ENCODE measurements at places on chromosomes 2 and 18.

- no peak for DNase-seq
Measured at GRCh38 chr2:170017860-170018532, 160.0 kb upstream of the MYO3B start.

DNA sequence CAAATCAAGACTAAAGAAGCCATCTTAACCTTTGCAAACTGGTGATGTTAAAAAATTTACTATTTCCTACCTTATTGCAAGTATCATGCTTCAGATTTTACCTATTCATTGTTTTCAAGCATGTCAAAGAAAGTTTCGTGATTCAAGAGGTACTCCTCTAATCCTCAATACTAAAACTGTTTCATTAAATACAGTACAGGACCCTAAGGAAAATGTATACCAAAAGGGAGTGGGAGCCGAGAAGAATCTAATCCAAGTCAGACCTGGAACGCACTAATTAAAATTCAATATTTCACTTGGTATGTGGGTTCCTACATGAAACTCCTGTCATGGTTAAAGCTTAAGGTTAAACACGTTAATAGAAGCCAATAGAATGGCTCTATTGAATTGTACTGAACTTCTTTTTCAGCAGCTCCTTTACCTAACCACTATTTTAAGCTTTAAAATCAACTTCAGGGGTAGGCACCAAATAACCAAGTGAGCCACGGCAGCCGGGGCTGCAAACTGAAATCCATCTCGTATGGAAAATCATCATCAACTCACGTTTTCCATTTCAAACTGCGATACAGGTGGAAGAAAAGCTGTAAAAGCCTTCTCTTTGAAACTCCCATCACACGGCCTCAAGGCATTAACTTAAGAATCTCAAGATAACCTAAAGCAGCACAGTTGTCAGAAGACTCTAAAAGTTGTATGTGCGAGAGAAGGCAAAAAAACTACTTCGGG lies 188.8 kb downstream of the ZEB2 start:
- DNase-seq = no peak

DNA sequence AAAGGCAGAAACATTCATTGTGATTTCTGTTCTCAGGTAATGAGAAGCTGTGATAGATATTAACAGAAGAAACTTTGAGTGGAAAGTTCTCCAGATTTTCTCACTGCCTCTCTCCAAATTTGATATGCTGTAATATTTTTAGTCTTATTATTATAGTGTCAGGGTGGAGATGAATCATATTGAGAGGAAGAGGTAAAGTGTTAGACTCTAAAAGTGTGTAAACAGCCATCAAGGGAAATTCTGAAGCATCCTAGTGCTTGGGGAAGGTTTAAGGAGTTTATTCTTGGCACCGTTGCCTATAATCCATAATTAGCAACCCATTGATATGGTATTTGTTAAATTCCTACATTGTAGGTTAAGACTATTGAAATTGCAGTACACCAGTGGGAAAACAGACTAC lies 104.7 kb upstream of the NABP1 start:
- no peak for DNase-seq

- DNase-seq = no peak
Measured at GRCh38 chr18:25736516-25736915, 353.9 kb downstream of the SS18 start.

- no peak for DNase-seq
Measured at GRCh38 chr2:95053543-95053942, 28.0 kb downstream of the MAL start.

- DNase-seq = no peak
Measured at GRCh38 chr2:43251171-43251731, 24.8 kb upstream of the ZFP36L2 start.

- DNase-seq = no peak
Measured at GRCh38 chr2:150371044-150371818, 116.2 kb downstream of the RND3 start.

DNA sequence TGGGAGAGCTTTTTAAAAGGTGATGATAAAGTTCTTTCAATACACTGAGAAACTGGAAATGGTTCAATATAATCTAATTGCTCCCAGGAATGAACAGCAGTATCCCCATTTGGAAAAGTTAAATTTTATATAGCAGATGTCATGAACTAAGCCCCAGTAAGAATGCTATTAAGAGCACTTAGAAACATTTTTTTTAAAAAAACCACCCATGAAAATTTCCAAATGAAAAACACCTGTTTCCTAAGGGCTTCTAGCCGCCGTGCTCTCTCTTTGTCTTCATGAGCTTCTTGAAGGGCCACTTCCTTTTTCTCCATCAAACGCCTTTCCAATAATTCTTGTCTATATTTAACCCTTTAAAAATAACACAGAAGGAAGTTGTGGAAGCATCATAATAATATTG lies 77.0 kb downstream of the UPP2 start:
- no peak for DNase-seq

DNA sequence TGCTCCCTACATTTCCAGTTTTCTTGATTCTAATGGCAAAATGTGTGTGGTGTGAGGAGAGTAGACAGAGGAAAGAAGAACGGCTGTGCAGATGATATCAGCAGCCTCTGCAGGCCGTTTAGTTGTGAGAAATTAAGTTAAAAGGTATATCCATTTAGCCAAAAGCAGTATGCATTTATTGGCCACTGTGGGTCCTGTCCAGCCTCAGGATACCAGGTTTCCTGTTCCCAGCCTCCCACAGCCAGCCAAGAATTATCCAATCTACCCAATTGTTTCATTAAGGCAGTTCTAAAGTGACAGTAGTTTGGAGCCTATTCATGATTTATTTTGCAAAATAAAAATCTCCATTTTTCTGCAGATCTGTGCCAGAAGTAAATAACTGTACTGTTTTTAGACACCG lies 107.5 kb downstream of the TMEM18 start:
- DNase-seq = no peak

DNA sequence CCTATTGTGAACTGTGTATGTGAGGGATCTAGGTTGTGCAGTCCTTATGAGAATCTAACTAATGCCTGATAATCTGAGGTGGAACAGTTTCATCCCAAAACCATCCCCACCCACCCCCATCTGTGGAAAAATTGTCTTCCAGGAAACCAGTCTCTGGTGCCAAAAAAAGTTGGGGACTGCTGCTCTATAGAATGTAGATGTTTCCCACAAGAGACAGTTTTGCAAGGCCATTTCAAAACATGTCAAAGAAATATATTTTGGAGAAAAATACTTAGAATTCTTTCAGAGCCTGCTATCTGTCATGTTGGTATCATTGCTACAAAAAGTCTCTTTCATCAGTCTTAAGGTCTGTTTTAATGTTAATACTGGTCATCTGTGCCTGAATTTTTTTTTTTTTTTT lies 4.1 kb upstream of the SLC39A10 start:
- DNase-seq = no peak

GRCh38 chr18:48947560-48947959 lies 3.2 kb downstream of the SMAD7 start:
- DNase-seq = no peak

- DNase-seq = no peak
Measured at GRCh38 chr2:128605421-128605820, 286.8 kb upstream of the HS6ST1 start.

- DNase-seq = no peak
Measured at GRCh38 chr2:26422947-26423629, 21.4 kb downstream of the DRC1 start.

GRCh38 chr18:44548291-44549221 lies 132.1 kb upstream of the SETBP1 start:
- DNase-seq = no peak

DNA sequence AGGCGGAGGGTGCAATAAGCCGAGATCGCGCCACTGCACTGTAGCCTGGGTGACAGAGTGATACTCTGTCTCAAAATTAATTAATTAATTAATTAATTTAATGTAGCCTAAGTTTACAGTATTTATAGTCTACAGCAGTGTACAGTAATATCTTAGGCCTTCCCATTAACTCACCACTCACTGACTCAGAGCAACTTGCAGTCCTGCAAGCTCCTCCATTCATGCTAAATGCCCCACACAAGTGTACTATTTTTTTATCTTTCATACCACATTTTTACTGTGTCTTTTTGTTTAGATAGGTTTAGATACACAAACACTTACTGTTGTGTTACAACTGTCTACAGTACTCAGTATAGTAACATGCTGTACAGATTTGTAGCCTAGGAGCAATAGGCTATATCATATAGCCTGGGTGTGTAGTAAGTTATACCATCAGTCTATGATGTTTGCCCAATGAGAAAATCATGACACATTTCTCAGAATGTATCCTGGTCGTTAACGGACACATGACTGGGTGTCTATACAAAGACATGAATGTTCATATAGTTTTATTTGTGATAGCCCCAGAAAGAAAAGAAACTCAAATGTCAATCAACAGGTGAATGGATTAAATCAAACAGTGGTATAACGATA lies 15.8 kb upstream of the RNU2-63P start:
- DNase-seq = no peak

DNA sequence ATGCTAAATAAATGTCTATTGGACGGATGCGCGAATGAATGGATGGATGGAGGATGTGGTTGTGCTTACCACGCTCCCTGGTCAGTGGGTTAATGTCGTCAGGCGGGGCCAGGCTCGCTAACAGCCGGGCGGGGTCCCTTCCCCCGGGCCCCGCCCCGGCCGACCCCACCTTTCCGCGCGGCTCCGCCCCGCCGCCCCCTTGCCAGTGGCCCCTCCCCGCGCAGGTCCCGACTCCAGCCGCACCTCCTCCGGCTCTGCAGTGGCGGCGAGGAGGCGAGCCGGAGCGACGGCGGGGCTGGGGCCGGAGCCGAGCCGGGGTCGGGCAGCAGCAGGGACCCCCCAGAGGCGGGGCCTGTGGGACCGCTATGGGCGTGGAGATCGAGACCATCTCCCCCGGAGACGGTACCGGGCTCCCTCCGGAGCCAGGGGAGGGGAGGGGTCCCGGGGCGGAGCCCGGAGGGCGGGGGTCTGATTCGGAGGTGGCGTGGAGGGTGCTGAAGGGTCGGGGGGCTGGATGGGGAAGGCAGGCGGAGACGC lies at the start of gene FKBP1B:
Gene FKBP1B, plus strand, starts transcription at position 257 of the 537 bp plus-strand sequence. Its CDS starts 109 bp downstream, at position 366.
- DNase-seq = peak; percentile 15

DNA sequence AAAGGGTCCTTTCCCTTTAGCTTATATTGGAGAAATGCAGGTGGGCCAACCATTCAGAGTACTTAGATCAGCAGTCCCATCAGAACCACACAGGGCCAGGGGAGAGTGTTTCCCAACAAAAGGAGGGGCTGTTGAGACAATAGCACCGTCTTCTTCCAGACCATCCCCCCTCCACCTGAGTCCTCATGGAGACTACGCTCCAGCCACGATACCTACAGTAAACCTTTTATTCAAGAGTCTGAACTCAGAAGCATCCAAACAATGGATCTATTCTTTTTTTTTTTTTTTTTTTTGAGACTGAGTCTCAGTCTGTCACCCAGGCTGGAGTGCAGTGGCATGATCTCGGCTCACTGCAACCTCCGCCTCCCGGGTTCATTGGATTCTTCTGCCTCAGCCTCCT lies 25.7 kb upstream of the ZNF532 start:
- DNase-seq = no peak

GRCh38 chr2:104939570-104940217 lies 85.8 kb downstream of the POU3F3 start:
- DNase-seq = no peak

DNA sequence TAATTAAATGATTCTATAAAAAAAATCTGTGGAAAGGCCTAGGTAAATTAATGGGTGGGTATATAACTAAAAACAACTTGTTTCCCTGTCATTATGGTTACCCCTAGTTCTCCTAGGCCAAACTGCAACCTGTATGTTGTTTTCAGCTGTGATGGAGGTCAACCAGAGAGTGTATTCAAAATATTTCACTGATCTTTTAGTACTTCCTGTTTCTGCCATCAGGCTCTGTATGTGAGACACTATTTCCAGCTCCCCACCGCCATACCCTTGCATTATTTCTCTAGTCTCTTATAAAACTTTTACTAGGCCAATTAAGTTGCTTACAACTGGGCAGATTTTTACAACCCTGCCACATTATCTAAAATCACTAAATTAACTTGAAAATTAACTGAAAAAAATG lies 21.0 kb upstream of the CDKL4 start:
- DNase-seq = peak; percentile 7

DNA sequence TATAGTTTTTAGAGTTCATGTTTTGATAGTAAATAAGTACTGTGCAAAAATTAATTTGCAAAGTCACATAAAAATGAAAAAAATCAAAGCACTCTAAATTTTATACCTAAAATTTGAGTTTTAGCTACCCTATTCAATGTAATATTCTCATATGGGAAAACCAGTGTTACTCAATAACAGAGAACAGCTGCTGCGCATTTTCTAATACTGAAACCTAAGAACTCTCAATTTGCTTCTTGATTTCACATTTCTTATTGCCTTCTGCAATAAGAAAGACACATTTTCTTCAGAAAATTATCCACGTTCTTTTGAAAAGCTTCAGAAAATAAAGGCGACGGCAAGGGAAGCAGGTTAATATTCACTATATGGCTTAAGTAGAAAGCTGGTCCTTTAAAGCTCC lies 199.1 kb upstream of the CCDC150 start:
- no peak for DNase-seq

GRCh38 chr2:107025869-107026380 lies 140.0 kb upstream of the ST6GAL2 start:
- DNase-seq = no peak

DNA sequence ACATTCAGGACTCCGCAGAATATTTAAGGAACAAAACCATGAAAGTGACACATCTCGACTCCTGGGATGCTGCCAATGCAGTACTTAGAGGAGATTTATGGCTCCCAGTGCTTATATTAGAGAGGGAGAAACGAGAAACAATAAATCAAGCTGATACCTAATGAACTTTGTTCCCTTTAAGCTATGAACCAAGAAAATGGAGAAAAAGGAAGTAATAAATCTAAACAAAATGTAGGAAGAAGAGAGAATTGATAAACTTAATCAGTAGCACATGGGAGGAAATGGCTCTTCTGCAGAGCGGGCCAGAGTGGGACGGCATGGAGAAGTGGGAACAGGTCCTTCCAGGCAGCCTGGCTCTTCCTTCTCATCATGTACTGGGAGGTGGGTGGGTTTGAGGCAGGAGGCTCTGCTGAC lies 42.7 kb downstream of the NPPC start:
- no peak for DNase-seq

- DNase-seq = no peak
Measured at GRCh38 chr18:68299906-68300305, 415.0 kb downstream of the TMX3 start.

- DNase-seq = no peak
Measured at GRCh38 chr2:65320042-65320725, 92.6 kb downstream of the ACTR2 start.

GRCh38 chr18:77765468-77765867 lies 515.8 kb downstream of the GALR1 start:
- DNase-seq = no peak

- no peak for DNase-seq
Measured at GRCh38 chr2:60331115-60331809, 222.2 kb downstream of the BCL11A start.

Measured in GM18507 (cell line).